ENCODE measurements at places on chromosomes 6 and 20.

- no peak for DNase-seq
Observed at GRCh38 chr20:62860924-62861691, 514 bp downstream of the TCFL5 start.

GRCh38 chr6:53992522-53992921 lies 118.7 kb upstream of the MLIP start:
- no peak for DNase-seq

- DNase-seq = no peak
Observed at GRCh38 chr6:3921663-3922062, 72.5 kb downstream of the FAM50B start.

DNA sequence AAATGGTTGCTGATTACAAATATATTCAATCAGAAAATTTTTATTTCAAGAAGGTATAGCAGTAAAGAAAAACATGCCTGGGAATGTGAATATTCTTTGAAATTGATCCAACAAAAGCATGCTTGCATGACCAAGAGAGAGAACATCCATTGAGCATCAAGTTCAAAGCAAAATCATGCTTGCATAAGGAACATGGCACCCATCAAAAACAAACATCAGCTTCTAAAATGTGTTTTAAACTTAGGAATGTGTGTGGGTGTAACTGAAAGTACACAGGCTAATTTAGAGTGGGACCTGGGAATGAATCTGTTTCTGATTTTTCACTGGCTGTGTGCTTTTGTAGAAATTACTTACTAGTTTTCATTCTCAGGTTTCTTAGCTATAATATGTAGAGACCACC lies 5.6 kb downstream of the SLC17A5 start:
- no peak for DNase-seq

DNA sequence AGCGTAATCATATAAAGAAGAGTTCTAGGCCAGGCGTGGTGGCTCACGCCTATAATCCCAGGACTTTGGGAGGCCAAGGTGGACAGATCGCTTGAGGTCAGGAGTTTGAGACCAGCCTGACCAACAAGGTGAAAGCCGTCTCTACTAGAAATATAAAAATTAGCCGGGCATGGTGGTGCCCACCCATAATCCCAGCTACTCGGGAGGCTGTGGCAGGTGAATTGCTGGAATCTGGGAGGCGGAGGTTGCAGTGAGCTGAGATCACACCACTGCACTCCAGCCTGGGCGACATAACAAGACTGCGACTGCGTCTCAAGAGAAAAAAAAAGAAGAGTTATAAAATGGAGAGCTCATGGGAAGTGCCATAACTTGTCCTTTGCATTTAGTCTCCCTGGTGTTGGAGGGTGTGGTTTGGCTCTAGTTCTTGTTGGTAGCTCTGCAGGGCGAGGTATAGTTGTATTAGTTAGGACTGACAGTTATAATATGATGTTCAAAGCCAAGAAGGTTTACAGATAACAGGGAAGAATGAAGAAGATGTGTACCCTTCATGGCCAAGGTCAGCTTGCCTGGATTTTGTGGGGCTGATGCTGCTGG lies 54.8 kb downstream of the UTRN start:
- DNase-seq = no peak

GRCh38 chr20:50335105-50335504 lies 144.5 kb downstream of the CEBPB start:
- peak; percentile 51 for DNase-seq

GRCh38 chr20:59598625-59599310 lies 5.6 kb upstream of the PHACTR3 start:
- peak; percentile 59 for DNase-seq

DNA sequence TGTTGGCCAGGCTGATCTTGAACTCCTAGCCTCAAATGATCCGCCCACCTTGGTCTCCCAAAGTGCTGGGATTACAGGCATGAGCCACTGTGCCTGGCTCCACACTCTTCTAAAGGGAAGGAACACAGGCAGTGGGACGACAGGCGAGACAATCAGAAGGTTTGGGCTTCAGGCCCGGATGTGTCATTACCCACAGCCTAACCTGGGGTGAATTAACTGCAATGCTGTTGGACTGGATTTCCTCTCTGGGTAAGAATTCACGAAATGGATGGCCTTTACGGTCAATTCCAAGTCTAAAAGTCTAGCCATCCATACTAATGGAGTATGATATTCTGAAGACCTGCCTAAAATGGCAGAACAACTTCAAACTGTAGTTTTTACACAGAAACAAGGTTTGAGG lies 83.7 kb upstream of the CCDC28A start:
- no peak for DNase-seq
